AG09309 (cell line): ENCODE measurements at places on chromosomes 12 and 14.
A peak's percentile ranks its signal among the peaks of the same experiment; 100 is the strongest.

- no peak for DNase-seq
These were observed 15.4 kb downstream of the RASAL1 start for GRCh38 chr12:113119980-113120669.

DNA sequence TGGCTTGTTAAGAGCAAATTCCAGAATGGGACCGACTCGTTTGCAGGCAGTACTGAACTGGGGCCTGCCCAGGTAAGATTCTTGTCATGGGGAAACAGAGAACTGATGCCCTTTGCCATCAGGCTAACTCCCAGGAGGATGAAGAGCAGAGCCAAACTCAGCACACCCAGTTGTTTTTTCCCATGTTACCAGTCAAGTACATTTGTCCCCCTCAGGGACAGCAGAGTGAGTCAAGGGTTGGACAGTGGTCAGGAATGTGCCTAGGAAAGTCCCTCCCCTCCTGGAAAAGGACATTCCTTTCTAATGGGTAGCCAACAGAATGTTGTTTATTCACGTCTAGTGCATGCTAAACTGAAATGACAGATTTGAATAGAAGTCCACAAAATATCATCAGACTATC is 1.6 kb downstream of the ART4 start:
- DNase-seq, result no peak

GRCh38 chr12:40376533-40377267 is 151.9 kb downstream of the LRRK2 start:
- no peak for DNase-seq

GRCh38 chr14:79101388-79101787 is 931.2 kb downstream of the NRXN3 start:
- no peak for DNase-seq

GRCh38 chr12:109467978-109468676 is 9.0 kb downstream of the KCTD10 start:
- no peak for DNase-seq

DNA sequence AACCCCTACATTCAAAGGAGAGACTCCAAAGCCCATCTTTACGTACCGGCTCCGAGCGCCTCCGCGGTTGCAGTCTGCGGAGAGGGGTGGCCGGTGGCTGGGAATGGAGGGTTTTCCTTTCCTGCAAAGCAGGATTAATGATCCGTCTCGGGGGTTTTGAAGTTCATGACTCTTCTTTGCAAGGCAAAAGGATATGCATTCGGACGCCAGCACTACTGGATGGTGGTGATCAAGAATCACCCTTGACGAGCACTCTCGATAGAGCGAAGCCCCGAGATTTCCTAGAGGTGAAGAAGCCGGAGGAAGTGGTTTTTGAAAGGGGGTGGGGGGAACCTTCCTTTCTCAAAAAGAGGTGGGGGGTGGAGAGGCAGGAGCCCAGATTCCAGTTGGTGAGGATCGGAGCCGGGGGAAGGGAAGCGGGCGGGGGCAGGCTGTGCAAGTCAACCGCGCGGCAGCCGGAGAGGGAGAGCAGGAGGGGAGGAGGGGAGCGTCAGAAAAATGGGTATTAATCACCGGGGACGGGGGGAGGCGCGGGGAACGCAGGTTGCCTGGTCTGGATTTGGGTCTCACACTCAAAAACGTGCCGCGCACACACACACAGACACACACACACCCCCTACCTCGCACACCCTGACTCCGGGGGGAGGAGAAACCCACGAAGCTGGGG is at the start of gene GRIN2B:
TSS of gene GRIN2B (minus strand) at position 307 of the 667 bp plus-strand sequence. CDS start 115,394 bp downstream, outside the sequence.
- no peak for DNase-seq

- DNase-seq, result no peak
These were observed 498.9 kb upstream of the RGS6 start for GRCh38 chr14:71433303-71433702.

- DNase-seq, result peak; percentile 82
These were observed 50.0 kb downstream of the PPFIBP1 start for GRCh38 chr12:27573972-27574371.

GRCh38 chr12:29116414-29116813 is 32.7 kb upstream of the FAR2 start:
- no peak for DNase-seq

GRCh38 chr12:99201906-99202645 is 445.5 kb upstream of the GARIN6 start:
- no peak for DNase-seq

DNA sequence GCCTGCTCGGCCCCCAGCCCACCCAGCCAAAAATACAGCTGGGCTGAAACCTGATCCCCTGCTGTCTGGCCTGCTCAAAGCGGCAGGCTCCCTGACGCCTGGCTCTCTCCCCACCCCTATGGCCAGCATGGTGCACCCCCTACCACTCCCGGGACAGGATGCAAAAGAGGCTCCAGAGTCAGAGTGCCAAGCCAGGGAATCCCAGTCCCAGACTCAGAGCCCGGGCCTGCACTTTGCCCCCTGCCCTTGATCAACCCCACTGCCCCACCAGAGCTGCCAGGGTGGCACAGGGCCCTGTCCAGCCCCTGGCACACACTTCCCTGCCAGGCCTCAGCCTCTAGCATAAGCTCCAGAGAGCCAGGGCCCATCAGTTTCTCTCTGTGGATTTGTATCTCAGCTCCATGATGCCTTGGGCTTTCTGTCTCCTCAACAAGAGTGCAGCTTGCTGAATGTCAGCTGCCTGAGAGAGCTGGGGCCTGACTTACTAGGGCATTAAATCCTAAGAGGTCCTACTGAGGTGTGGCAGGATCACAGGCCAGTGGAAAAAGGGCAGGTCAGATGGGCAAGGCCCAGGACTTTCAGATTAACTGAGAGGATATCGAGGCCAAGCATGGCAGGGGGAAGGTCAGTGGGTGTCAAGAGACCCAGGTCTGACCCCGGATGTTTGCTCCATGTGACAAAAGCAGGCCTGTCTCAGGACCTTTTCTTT is 13.9 kb downstream of the ACVRL1 start:
- DNase-seq, result no peak

DNA sequence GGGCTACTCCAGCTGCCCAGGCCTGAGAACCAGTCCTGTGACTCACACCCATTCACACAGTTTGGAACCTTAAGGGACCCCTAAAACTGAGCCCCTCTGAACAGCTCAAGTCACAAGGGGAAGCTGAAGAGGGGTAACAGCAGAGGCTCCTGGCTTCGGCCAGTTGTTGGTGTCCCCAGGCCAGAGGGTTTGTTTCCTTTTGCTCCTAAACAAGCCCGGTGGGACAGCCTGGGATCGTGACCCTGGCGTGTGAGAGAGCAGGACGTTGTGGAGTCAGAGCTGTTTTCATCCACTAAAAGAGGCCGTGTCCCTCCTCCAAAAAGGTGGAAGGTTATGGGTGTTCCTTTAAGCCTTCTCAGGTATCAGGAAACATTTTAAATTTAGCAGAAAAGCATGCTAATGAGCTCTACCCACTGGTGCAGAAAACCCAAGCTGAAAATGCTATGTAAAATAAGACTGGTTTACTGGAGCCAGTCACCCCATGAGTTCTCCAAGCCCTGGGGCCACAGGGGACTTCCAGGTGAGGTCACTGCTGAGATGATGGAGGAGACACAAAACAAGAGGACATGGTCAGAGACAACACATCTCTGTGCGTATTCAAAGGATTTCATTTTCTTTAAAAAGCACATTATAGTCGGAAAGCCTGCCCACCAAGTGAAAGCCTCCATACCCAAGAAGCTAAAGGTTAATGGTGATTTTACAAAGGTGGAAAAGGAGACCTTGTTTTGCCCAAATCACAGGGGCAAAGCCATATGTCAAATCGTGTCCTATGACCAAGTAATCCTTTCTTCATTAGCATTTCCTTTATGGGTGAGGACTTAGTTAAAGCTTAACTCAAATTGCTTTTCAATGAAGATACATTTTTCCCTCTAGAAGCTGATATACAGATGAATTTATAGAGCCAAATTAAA is 14.1 kb downstream of the PRKAB1 start:
- DNase-seq, result no peak

GRCh38 chr12:777550-778047 is 25.2 kb downstream of the WNK1 start:
- no peak for DNase-seq

DNA sequence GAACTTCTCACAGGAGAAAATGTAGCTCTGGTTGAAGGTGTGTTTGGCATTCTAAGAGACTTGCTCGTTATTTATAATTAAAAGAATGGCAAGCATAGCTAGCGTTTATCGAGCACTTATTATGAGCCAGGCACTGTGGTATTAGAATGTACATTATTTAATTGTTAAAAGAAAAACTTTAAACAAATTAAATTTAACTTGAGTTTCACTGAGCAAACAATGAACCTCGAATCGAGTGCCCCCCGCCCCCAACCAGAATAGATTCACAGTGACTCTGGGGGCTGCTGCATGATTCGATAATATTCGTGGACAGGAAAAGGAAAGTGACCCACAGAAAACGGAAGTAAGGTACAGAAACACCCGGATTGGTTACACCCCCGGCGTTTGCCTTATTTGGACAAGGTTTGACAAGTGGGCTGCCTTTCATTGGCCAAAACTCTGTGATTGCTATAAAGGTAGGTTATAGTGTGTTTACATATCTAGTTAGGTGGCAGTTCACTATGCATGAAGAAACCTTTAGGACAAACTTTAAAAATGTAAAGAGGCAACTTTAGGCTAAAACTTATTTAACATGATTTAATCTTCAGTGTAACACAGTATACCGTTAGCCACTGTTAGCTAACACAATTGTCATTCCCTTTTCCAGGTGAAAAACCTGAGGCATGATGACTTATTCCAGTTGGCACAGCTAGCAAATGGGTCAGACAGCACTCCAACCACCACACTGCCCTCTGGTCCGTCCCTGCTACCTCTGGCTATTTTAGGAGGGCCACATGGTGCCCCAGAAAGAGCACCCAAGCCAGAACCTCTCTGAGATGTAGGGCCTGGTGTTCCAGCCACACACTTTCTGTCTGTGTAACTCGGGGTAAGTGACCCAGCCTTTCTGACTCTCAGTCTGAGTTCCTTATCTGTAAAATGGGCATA is 7.1 kb downstream of the SCNN1A start:
- DNase-seq, result no peak

DNA sequence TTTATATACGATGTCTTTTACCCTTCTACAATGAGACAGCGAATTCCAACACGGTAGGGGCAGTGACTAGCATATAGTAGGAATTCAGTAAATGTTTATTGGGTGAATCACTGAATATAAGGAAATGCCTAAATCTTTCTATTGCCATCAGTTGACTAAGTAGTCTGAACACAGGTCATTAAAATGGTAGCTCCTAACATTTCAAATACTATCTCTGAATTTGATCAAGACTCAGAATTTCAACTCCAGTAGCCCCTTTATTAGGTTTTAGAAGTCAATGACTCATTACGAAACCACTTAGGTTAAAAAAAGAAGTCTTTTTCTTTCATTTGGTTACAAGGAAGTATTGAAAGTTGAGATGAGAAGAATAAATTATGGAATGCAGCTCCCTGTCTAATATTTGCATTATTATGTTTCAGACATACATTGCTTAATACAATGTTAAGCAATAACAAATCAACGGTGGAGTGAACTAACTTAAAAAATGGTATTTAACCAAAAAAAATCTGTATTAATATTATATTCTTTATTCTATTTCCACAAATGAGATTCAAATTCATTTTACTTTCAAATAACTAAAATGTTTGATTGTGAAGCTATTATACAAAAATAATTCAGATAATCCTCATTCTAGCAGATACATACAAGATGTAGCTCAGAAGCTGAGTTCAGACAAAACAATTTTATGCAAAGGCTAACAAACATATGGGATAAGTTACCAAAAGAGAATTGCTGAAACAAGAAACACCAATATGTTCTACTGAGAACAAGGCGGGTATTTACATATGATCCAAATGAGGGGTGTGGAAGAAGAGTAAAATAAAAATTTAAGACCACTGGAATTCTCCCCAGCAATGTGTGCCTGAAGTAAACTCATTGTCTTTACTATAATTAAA is 302.7 kb downstream of the CEP128 start:
- DNase-seq, result peak; percentile 47

DNA sequence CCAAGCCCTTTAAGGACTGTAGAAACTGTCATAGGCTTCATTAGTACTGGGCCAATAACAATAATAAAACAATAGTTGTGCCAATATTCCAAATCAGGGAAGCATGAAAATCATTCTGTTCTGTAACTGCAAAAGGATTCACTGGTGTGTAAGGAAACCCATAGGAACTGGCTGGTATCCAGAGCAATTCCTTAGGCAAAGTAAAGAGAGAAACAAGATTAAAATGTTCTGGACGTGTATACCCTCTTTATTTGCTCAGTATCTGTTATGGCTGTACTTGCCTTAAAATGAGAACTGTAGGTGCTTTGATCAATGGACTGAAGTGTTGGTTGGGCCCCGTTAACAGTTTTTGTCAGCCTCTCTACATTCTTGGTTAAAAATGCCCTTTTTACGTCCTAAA is 72.4 kb upstream of the STAC3 start:
- DNase-seq, result no peak

- no peak for DNase-seq
These were observed 25.1 kb downstream of the RBMS2 start for GRCh38 chr12:56546680-56547079.

- DNase-seq, result no peak
These were observed 1832.8 kb upstream of the FLRT2 start for GRCh38 chr14:83697099-83697498.

GRCh38 chr12:51924551-51925319 is 17.4 kb downstream of the ACVRL1 start:
- DNase-seq, result no peak

DNA sequence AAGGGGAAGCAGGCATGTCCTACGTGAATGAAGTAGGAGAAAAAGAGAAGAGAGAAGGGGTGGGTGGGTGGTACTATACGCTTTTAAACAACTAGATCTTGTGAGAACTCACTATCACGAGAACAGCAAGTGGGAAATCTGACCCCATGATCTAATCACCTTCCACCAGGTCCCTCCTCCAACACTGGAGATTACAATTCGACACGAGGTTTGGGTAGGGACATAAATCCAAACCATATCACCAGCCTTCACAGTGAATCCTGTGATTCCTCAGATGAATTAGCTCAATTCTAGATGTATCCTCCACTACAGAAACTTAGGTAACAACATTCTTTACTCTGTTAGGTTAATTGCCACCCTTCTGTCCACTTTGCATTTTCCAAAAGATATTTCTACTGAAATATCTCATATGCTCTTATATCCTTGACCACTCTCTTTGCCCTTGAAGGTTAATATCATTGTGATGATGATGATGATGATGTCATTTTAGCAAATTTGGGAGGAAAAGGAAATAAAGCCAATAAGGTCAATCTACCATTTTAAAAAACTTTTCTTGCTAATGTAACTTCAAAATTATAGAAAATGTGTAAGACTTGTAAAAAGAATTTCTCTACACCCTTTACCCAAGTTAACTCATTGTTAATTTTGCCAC is 23.2 kb upstream of the CCNT1 start:
- no peak for DNase-seq

GRCh38 chr14:65261946-65262345 is 150.6 kb upstream of the FUT8 start:
- DNase-seq, result no peak

DNA sequence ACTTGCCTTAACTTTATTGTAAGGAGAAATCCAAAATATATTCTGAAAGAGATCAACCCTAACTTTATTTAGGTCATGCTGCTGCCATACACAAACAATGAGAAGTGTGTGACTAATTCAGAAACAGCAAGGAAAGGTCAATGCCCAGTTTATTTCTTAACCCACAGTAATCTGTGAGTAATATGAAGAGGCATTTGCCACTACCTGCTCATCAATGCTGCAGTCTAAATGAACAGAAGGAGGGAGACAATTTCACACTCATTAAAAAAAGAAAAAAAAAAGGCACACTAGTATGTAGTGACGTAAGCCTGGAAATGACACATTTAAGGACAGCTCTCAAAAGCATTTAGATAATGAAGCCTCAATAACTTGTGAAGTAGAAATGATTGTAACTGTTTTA is 90.5 kb upstream of the FOXN3 start:
- DNase-seq, result peak; percentile 39
